Activated CD4-positive, alpha-beta T cell treated with anti-CD3 and anti-CD28 coated beads, Interleukin-2, amount 10 ng/mL, durations not matched to agents 24 days and 14 days (primary cell): ENCODE measurements at places on chromosomes 6 and 20.

- DNase-seq, result no peak
Measured at GRCh38 chr20:47263465-47264084, 92.9 kb downstream of the ZMYND8 start.

- no peak for DNase-seq
Measured at GRCh38 chr20:24649787-24650490, 180.5 kb downstream of the SYNDIG1 start.

DNA sequence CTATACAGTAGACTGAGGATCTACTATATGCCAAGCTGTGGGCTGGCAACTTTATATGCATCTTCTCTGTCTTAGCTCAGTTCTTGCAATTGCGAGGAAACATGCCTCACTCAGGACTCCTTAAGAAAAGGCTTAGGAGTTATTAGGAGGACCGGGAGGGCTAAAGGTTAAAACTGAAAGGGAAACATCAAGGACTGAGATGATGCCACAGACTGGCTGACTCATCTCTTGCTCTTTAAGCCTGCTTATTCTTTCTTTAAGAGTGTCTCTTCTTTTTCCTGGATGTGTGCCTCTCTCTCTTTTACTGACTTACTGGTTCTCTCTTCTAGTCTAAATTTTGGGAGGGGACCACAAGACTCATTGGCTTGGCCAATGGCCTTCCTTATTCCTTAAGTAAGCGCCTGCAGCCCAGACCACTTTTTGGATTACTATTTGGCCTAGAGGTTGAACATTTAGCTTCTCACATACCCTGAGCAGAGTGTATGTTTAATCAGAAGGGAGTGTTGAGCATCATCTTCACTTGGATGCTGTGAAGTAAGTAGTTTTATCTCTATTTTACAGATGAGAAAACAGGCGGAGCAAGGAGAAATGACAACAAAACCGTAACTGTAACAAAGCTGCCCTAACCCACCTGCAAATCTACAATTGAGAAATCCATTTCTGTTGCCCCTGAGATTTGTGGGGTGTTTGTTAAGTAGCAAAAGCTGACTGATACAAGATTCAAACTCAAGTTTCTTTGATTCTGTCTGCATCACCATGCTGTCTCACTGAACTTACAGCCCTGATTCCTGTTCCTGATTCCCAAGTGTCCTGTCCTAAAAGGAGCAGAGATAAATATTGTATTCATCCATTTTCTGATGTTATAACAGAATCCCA lies 7.2 kb upstream of the SDC4 start:
- DNase-seq, result peak; percentile 76

DNA sequence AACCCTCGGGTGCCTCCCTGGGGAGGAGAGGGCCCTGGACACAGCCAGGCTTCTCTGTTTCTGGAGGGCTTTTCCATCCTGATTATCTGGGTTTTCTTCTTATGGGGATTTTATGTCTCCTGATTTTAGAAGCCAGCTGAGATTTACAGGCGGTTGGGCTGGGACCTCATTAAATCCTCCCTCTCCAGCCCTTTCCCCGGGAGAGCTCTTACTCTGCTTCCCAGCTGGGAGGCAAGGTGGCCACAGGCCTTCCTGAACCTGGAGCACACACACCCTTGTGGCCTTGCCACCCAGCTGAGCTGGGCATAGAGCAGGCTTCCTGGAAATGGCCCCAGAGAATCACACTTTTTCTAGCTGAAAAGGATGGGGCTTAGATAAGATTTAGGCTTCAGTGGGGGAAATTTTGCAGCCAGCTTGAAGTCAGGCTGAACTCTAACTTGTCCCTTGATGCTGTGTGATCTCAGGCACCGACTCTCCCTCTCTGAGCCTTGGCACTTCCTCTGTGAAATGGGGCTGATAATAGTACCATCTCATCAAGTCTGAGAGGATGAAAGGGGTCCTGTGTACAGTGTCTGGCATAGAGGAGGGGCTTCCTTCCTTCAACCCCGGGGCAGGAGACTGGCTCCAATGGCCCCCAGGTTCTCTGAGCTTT lies 16.6 kb downstream of the VSTM2L start:
- no peak for DNase-seq

- no peak for DNase-seq
Measured at GRCh38 chr6:5634525-5634924, 372.2 kb downstream of the NRN1 start.
